Esophagus squamous epithelium (tissue), 5 donors: ENCODE measurements at places on chromosomes 13 and 19. TPM values are rescaled to one million over a fixed set of nuclear protein-coding genes. Genes with fewer than 3 reads are reported as not detected.
A peak's percentile ranks its signal among the peaks of the same experiment; 100 is the strongest.

DNA sequence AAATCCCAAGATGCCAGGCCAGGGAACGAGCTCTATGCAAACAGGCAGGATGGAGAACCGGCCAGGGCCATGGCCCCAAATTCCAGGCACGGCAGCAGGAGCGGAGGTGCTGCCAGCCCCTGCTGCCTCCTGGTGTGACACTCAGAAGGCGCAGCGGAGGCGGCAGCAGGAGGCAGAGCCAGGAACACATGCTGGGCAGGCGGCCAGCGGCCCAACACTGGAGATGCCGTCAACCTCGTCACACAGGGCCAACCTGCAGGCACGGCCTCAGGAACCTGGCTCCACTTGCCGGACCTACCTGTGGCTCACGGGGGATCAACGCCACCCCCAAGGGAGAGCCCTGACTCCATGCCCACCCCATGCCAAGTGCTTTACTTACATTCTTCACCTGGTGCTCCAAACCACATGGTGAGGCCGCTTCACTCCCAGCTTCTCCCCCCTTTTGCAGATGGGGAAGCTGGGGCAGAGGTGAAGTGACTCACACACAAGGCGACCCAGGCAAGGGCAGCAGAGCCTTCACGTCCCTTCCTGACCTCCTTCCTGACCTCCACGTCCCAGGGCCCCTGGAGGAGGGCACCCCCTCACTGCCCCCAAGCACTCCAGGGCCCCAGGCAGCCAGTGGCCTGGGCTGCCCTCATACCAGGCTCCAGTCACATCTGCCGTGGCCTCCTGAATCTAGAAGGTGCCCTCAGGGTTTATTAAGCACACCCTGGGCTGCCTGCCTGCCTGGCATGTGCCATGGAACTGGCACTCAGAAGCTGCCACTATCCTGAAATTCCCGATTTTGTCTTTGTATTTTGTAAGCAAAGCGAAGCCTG, 43.5 kb downstream of the GGACT start:
- H3K4me3 ChIP-seq: peak overlapping the region; percentile 37
- H3K4me1 ChIP-seq: peaks cover 54% of the 10 kb centered on the region
- H3K36me3 ChIP-seq: no peaks in the 10 kb centered on the region
- DNase-seq: no peak
- H3K27me3 ChIP-seq: no peaks in the 10 kb centered on the region
- H3K27ac ChIP-seq: peak overlapping the region; percentile 59

- H3K4me3 ChIP-seq: no peak overlapping the region
- H3K4me1 ChIP-seq: peaks cover 4% of the 10 kb centered on the region
- no peak overlapping the region for H3K27ac ChIP-seq
- no peaks in the 10 kb centered on the region for H3K27me3 ChIP-seq
- no peak for DNase-seq
These were observed 4.2 kb downstream of the ZSCAN5A start for GRCh38 chr19:56310462-56310861.

- no peaks in the 10 kb centered on the region for H3K4me1 ChIP-seq
- no peak overlapping the region for H3K27ac ChIP-seq
- no peaks in the 10 kb centered on the region for H3K27me3 ChIP-seq
- no peak overlapping the region for H3K4me3 ChIP-seq
- DNase-seq: no peak
- no peaks in the 10 kb centered on the region for H3K36me3 ChIP-seq
These were observed 56.1 kb downstream of the KL start for GRCh38 chr13:33072282-33072681.

DNA sequence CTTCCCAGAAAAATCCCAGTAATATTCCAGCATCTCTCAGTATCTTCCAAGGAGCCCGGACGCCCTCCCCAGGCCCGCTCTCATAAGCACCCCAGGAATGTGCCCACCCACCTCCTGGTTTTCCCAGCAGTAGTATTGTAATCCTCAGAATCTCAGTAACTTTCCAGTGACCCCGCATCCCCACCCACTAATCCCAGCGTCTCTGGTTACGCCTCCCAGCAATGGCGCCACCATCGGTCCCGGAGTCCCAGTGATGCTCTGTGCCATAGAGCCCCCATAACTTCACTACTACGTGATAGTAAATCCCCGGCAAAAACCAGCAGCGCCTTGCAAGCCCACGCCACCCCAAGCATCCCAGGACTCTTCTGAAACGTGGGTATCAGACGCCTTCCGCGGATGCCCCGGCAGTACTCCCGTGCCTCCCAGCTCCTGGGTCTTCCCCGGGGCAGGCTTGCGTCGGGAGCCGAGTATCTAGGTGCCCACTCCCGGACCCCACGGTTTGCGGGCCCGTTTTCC, 928 bp upstream of the PNPLA6 start:
- peak overlapping the region; percentile 97 for H3K27ac ChIP-seq
- H3K27me3 ChIP-seq: no peaks in the 10 kb centered on the region
- peaks cover 11% of the 10 kb centered on the region for H3K4me1 ChIP-seq
- no peak for DNase-seq

DNA sequence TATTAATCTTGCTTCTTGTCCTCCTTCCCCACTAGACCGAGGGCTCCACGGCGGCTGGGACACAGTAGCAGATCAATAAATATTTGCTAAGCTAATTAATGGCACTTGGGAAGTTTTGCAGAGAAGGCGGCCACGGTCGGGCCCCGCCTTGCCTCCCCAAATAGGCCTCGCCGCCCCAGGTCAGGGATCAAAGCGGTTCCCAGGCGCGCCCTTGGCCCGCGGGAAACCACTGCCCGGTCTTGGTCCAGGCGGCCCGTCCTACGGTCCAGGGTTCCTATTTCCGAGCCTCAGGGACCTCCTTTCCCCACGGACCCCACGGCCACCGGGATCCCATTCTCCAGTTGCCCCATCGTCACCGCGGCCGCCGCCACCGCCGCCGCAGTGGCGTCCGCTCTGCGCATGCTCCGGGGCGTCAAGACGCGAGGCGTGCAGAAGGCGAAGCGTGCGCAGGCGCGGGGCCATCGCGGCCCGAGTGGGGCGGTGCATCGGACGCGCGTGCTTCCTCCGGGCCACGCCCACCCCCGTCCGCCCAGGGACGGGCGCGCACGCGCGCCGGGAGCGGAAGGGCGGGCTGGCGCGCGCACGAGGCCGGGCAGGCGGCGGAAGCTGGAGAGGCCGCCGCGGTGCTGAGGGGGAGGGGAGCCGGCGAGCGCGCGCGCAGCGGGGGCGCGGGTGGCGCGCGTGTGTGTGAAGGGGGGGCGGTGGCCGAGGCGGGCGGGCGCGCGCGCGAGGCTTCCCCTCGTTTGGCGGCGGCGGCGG, at the start of gene SMARCA4:
Gene SMARCA4 (plus strand): TSS at position 717 of the 759 bp plus-strand sequence. CDS start 23,122 bp downstream, outside the sequence.
- no peaks in the 10 kb centered on the region for H3K27me3 ChIP-seq
- peak within 1 kb of the TSS; percentile 94 for H3K27ac ChIP-seq
- H3K4me1 ChIP-seq: peaks cover 63% of the 10 kb centered on the region
- peak; percentile 74 for DNase-seq
- no peaks in the 10 kb centered on the region for H3K36me3 ChIP-seq

The KLK2 gene
- not detected for total RNA-seq

The SHFL gene
- 23.7 TPM for total RNA-seq
